ENCODE measurements at places on chromosomes 6 and 20. TPM values are rescaled to one million over a fixed set of nuclear protein-coding genes. Genes with fewer than 3 reads are reported as not detected.

FOXO3 gene
- total RNA-seq, result 6.2 TPM

SLC22A7 gene
- total RNA-seq, result not detected

ERVFRD-1 gene
- not detected for total RNA-seq

TRIM10 gene
- not detected for total RNA-seq

PNPLA1 gene
- not detected for total RNA-seq

TRIM15 gene
- not detected for total RNA-seq

BPIFB2 gene
- not detected for total RNA-seq
